ENCODE measurements at places on chromosomes 12 and 14.
A peak's percentile ranks its signal among the peaks of the same experiment; 100 is the strongest.

GRCh38 chr12:96404696-96405095 lies 4.5 kb upstream of the CDK17 start:
- DNase-seq: no peak

- no peak for DNase-seq
These were observed 42.6 kb upstream of the PLEKHD1 start for GRCh38 chr14:69441948-69442347.

DNA sequence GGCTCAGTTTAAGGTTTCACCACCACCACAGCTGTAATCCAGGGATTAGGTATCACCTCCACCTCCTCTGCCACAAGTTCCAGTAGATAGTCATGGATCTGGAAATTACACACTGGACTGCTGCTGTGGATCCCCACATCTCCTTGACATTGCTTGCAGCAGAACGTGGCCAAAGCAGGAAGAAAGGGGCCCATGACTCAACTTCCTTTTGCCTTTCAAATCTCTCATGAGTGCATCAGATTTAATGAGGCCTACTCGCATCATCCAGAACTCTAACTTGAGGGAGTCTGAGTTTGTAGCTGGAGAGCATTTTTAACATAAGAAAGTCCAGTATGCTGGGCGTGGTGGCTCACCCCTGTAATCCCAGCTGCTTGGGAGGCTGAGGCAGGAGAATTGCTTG lies 29.2 kb upstream of the TMED10 start:
- DNase-seq: peak; percentile 8

DNA sequence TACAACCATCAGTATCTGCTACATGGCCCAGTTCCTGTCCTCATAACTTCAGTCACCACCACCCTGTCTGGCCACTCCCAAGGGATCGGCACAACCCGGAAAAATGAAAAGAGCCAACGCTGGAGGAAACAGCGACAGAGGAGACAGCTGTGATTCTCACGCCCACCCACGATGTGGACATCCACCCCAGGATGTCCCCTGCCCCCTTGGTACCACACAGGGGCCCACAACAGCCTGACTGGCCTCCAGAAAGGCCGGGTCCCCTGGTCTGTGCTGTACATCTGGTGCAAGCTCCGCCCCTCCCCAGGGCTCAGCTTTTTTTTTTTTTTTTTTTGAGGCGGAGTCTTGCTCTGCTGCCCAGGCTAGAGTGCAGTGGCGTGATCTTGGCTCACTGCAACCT lies 12.5 kb downstream of the RPS6KL1 start:
- no peak for DNase-seq

DNA sequence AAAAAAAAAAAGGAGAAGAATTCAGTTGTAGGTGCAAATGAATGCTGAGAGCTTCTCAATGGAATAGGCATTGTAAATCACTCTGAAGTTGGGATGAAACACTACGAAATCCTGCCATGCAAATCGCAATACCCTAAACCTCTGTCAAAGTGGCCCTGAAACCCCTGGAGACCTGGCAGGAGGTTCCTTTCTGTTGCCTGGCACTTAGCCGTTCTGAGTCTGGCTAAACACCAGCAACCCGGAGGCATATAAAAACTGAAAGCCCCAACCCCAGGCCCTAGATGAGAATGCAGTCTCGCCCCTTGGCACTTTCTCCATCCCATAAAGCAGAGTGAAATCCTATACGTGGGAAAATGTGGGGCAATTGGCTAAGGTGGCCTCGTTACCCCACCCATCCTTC lies 151.5 kb upstream of the PARP11 start:
- DNase-seq: no peak

DNA sequence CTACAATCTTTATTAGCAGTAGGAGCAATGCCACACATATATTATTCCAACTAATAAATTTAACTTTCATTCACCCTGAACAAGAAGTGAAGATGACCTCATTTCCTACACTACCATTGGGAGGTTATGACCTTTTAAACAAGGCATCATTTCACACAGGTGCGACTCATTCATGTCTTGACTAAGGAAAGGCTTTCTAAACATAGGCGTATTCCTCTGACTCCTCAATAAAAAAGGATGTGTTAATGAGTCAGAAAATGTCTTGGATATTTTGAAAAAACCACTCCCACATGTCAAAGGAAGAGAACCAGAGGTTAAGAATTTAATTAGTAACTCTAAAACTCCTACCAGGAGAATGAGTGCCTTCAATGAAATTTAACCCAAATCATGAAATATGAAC lies 115.2 kb downstream of the PRICKLE1 start:
- DNase-seq: no peak

- DNase-seq: no peak
These were observed 125.0 kb upstream of the HMGA2 start for GRCh38 chr12:65699251-65699650.

DNA sequence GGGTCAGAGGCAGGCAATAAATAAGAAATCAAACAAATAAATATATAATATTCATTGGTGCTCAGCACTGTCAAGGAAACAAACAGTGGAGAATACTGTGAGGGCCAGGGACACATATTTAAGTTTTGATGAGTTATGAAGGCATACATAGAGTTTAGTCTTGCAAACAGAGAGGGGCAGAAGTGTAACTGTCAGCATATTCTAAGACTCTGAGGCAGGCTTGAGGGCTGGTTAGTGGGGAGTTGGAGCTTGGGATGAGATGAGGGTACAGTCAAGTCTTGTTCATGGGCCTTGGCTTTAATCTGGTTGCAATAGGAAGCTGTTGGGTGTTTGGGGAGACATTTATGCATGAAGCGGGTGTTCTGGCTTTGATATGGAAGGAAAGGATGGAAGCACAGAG lies 78.9 kb downstream of the PELI2 start:
- no peak for DNase-seq

GRCh38 chr14:93725002-93725582 lies 63.2 kb downstream of the PRIMA1 start:
- DNase-seq: no peak

- DNase-seq: no peak
These were observed 283.2 kb downstream of the TTC8 start for GRCh38 chr14:89107626-89108025.

DNA sequence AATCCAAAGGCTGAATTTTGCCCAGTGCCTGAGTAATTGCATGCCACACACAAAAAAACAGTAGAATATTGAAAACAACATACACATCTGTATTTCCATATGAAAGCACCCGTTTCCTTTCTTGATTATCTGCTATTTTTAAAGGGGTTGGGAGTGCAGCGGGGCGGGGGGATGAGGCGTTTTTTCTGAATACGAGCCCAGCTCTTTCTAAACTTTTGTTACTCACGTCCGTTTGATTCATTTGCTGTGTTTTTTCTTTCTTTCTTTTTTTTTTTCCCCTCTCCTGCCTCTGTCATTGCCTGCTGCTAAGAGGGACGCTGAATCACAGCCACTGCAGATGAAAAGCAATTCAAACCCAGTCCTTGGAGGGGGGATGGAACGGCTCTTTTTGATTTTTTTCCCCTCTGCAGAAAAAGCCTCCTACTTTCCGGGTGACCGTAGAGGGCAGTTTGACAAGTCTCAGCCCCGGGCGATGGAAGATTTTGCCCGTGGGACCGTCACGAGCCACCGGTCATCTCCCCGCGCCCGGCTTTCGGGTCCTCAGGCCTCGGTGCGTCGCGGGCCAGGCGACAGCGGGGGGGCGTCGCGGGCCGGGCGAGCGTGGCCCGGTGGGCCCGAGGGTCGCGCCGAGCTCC lies 572 bp upstream of the RASSF8 start:
- no peak for DNase-seq
